Stimulated activated CD4-positive, alpha-beta T cell treated with anti-CD3 and anti-CD28 coated beads, Interleukin-1b, Interleukin-23, amount 100 ng/mL, for 1 hour (primary cell): ENCODE measurements at places on chromosomes 12 and 14.

GRCh38 chr14:42872786-42873185 lies 1266.1 kb downstream of the LRFN5 start:
- no peak for DNase-seq

DNA sequence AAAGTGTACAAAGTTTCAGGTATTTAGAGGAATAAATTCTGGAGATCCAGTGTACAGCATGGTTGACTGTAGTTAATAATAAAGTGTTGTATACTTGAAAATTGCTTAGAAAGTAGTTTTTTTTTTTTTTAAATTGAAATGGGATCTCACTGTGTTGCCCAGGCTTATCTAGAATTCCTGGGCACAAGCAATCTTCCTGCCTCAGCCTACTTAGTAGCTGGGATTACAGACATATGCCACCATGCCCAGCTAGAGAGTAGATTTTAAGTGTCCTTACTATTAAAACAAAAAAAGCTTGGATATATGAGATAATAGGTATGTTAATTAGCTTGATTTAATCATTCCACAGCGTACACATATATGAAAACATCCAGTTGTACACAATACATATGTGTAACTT lies 27.7 kb downstream of the FUT8 start:
- DNase-seq: no peak

- DNase-seq: no peak
These were observed 19.0 kb downstream of the ATXN2 start for GRCh38 chr12:111580119-111580425.

DNA sequence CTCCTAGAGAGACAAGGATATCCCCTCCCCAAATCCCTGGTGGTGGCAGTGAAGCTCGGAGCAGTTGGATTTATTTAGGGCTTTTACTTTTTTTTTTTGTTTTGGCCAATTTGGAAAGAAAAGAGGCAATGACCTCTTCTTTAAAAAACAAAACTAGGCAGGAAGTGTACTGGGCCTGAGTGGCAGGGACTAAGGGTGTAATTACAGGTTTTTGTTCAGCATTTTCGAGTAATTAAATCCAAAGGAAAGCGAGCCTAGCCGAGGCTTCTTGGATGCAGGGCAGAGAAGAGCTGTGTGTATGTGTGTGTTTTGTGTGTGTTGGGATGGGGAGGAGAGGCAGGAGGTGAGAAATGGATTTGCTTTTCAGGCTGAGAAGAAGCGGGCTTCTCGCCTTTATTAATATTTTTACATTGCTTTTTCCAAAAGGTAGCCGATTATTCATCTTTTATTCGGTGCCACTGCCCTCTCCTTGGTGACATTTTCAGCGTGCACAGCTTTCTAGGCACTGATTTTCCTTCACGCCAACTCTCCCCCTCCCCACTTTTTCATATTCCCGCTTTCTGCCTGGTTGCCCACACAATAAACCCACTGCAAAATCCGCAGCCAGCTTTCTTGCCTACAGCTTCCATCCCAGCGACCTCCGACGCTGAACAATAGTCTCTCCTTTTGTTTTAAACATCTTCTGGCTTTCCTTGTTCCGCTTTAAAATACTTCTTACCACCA lies 8.9 kb upstream of the IRF2BPL start:
- DNase-seq: no peak

DNA sequence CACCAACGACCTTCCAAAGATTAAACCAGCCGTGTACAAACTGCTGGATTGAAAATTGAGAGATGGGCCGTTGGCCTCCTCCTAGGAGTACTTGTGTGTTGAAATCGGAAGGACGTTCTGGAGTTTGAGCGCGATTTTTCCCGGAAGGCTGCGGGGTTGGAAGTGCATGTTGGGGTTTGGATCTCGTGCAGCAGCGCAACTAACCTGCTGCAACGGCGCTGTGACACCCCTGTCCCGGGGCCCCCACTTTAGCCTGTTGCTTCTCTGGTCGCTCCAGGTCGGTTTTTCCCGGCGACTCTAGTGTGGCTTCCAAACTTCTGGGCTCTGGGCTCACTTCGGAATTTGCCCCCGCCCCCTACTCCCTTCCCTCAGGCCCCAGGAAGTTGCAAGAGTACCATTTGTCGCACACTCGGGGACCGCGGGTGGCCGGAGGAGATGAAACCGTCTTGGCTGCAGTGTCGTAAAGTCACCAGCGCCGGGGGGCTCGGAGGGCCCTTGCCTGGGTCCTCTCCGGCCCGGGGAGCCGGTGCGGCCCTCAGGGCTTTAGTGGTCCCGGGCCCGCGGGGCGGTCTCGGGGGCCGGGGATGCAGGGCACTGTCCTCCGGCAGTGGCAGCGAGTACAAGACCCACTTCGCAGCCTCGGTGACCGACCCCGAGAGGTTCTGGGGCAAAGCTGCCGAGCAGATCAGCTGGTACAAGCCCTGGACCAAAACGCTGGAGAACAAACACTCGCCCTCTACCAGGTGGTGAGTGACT lies at the start of gene ACSS3:
Gene ACSS3, plus strand, starts transcription at position 394 of the 756 bp plus-strand sequence. Its CDS starts 42 bp downstream, at position 436.
- DNase-seq: no peak

DNA sequence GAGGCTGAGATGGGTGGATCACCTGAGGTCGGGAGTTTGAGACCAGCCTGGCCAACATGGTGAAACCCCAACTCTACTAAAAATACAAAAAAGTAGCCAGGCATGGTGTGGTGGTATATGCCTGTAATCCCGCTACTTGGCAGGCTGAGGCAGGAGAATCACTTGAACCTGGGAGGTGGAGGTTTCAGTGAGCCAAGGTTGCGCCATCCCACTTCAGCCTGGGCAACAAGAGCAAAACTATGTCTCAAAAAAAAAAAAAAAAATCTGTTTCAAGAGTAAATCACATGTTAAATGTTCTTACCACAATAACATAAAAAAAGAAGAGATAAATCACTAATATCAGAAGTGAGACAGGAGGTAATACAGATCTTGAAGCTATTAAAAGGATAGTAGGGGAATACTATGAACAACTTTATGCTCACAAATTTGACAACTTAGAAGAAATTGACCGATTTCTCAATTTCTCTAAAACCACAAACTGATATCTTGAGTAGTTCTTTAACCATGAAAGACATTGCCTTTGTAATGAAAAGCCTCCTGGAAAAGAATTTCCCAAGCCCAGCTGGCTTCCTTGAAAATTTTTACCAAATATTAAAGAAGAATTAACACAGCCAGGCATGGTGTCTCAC lies 37.7 kb downstream of the TAOK3 start:
- no peak for DNase-seq
